Omental fat pad (tissue), 4 donors: ENCODE measurements at places on chromosomes 3 and 15.

GRCh38 chr3:169104972-169105371 lies 558.5 kb downstream of the MECOM start:
- no peak for DNase-seq

GRCh38 chr15:98650417-98651035 lies 2.2 kb downstream of the IGF1R start:
- no peak for DNase-seq

DNA sequence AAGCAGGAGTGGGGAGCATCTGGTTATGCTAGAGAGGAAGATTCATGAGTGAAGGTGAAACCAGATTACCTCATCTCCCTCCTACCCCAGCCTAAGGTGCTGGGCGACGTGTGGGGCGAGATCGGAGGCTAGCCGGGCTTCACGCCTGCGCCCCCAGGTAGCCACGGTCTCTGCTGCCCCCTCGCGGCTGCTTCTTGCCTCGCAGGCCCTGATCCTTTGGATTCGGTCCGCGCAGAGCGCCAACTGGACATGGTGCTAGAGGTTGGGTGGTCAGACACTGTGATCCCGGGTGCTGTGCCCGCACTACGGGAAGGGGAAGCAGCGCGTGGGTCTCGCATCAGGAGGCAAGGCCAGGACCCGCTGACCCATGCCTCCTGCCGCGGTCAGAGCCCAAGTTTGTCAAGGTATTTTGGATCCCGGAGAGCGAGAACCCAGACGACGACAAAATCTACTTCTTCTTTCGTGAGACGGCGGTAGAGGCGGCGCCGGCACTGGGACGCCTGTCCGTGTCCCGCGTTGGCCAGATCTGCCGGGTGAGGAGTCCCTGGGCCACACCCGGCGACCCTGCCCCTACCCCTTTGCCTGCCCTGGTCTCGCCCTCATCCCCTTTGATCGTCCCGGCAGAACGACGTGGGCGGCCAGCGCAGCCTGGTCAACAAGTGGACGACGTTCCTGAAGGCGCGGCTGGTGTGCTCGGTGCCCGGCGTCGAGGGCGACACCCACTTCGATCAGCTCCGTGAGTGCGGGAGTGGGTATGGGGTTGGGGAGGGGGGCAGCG lies 4.2 kb downstream of the SEMA3B start:
- DNase-seq, result peak; percentile 92

DNA sequence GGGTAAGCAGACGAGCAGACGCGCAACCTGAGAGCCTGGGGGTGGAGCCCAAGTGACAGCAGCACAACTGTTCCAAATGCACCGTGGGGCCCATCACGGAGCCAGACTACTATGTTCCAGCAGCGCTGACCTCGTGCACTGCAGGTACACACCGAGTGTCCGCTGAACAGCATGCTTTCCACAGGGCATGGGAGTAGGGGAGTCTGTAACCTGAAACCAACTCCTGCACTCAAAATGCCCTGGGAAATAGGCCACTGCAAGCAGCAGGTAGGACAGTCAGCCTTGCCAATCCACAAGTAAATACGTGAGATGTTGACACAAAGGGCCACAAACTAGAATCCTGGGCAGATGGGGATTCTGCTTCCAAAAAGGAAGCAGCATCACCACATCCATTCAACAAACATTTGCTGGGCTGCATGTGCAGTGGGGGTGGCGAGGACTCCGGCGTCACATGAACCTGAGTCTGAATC lies 73.9 kb downstream of the TBC1D2B start:
- no peak for DNase-seq

GRCh38 chr3:152486364-152486763 lies 217.6 kb downstream of the MBNL1 start:
- no peak for DNase-seq

DNA sequence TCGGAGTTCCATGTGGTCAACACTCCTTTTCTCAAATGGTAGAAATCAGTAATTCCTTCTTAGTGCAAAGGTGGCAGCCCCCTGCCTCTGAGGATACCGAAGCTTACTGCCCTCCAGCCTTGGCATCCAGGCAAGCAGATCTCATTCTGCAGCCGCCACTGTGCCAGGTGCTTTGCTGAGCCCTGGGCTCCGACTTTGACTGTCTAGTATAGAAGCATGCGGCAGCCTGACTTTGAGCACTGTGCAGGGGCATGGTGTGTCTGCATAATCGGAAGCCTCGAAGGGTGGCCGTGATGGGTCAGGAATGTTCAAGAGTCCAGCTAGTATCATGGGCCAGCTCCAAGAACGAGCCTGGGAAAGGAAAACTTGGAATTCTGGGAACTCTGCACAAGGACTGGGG lies 39.7 kb downstream of the ABTB1 start:
- DNase-seq, result no peak
